ENCODE measurements at places on chromosomes 11 and 22.

- DNase-seq: no peak
These were observed 249.1 kb upstream of the TBCEL start for GRCh38 chr11:120774591-120775386.

DNA sequence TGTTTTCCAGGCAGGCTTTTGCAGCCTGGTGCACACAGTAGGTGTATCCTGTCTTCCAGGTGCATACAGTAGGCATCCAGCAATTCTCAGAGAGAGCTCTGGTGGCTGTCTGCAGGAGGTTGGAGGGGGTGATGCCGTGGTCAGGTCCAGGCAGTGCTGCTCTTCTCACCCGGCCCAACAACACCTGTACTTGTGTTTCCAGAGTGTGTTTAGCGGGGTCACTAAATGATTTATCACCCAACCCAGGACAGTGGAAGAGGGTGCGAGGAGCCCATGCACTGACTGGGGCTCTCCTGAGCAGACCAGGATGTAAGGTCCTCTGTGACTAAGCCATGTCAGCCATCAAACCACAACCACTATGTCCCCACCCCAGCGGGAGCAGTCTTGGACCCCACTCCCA, 18.6 kb upstream of the FGF3 start:
- DNase-seq: no peak

DNA sequence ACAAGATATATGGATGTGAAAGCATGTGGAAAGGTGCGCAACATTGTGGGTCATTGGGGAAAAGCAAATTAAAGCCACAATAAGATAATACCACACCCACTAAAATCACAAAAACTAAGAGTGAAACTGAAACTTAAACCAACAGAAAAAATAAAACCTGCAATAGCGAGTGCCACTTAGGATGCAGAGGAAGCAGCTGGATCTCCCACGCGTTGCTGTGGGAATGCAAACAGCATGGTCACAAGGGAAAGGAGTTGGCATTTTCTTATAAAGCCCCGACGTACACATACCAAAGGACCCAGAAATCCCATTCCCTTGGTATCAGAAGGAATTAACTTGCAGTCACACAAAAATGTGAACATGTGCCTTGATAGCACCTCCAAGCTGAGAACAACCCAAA, 712.0 kb downstream of the TBC1D22A start:
- DNase-seq: no peak

DNA sequence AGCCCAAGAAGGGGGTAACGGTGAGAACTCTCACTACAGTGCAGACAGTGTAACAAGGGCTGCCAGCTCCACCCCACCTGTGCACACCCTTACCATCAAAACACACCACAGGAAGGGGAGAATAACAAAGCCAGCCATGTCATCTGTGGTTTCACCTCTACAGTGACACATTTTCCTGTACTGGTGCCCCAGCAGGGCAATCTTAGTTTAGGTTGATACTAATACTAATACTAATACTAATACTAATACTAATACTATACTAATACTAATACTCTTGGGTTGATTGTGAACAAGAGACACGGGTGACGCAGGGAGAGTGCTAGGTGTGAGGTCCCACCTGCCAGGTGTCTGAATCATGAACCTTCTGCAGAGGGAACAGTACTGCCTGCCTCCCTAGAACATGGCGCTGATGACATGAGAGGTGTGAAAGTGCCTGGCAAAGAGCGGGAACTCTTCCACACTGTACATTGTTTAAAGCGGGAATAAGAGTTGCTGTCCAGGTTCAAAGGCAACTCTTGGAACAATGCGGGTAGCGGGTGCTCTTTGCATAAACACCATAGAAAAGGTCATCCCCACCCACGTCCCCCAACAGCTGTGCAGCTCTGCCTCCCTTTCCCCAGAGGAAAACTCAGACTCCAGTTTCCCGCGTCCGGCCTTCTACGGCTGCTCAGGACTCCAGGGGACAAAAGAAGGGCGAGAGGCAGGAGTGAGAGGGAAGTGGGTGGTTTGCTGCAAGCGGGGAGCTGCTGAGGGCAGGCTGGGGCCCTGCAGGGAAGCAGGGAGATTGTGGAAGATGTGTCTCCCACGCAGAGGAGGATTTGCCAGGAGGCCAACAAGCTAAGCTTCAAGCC, 25.0 kb upstream of the TMPRSS4 start:
- peak; percentile 47 for DNase-seq

- no peak for DNase-seq
These were observed 44.9 kb downstream of the ADM start for GRCh38 chr11:10349806-10350205.

- no peak for DNase-seq
These were observed 16.8 kb upstream of the ADSL start for GRCh38 chr22:40329466-40329865.

DNA sequence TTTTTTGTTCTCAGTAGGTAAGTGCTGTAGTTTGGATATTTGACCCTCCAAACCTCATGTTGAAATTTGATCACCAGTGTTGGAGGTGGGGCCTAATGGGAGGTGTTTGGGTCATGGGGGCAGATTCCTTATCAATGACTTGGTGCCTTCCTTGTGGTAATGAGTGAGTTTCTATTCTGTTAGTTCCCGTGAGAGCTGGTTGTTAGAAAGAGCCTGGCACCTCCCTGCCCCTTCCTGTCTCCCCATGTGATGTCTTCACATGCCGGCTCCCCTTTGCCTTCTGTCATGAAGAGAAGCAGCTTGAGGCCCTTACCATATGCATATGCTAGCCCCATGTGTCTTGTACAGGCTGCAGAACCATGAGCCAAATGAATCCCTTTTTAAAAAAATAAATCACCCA, 138.3 kb downstream of the TMEM135 start:
- DNase-seq: no peak

- DNase-seq: no peak
These were observed 105.7 kb upstream of the LUZP2 start for GRCh38 chr11:24391167-24391566.

GRCh38 chr22:27238935-27239510, 562.5 kb downstream of the MN1 start:
- no peak for DNase-seq

DNA sequence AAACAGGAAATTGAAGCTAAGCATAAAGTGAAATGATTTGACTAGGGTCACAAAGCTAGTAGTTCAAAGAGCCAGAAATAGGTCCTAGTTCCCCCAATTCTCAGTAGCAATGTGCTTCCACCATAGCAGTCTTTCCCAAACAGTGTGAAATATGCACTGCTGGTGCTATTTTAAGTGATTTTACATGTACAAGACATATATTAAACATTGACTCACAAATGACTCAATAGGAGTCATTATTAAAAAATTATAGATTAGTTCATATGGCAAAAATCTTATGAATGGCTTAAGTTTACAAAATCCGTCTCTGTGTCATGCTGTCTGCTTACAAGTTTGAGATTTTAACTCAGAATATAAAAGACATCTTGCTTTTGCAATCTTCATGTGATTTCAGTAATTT, 21.4 kb downstream of the KIF18A start:
- DNase-seq: no peak

- no peak for DNase-seq
These were observed 24.0 kb upstream of the ATXN10 start for GRCh38 chr22:45647532-45648225.

- DNase-seq: no peak
These were observed 64.5 kb downstream of the BARX2 start for GRCh38 chr11:129440028-129440713.

- no peak for DNase-seq
These were observed 11.3 kb downstream of the POLDIP3 start for GRCh38 chr22:42603427-42603826.

DNA sequence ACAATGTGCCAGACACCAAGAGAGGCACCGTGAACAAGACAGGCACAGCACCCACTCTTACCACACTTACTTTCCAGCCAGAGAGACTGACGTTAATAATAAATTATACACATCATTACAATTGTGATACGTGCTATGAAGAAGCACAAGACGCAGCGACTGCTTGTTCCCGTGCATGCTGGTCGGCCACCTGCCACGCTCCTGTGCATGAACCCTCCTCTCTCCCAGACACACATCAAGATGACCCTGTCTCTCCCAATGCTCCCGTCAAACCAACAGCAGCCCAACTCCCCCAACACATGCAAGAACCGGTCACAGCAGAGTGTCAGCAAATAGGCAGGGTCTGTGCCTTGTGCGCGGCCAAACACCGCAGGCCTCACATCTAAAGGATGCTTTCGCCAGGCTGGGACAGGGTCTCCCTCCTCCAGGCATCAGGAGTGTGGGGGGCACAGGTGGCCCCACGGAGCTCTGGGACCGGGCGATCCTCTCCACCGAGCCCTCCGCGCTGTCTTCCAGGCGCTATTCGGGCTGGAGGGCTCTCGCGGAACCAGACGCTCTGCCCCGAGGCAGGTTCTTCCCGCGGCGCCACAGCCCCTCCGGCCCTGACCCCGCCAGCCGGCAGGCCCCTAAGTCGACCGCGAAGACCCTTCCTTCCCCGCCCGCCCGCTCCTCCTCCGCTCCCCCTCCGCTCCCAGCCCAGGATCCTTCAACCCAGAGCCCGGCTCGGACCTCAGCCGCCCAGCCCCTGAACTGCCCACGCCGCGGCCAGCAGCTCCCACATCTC, 533 bp downstream of the SERGEF start:
- DNase-seq: peak; percentile 32

DNA sequence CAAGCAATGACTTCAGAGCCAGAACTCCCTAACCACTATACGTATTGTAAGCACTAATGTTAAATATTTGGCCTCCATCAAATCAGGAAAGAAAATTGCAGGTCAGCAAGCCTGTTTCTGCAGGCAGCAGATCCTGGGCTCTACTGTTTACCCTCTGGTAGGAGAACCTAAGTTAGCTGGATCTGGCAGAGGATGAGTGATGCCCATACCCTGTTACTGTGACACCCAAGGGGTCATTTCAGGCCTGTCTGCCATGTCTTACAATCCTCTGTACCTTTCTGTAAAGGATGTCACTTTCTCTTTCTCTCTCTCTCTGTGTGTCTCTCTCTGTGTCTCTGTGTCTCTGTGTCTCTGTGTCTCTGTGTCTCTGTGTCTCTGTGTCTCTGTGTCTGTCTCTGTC, 106.9 kb downstream of the CSNK2A3 start:
- DNase-seq: no peak

DNA sequence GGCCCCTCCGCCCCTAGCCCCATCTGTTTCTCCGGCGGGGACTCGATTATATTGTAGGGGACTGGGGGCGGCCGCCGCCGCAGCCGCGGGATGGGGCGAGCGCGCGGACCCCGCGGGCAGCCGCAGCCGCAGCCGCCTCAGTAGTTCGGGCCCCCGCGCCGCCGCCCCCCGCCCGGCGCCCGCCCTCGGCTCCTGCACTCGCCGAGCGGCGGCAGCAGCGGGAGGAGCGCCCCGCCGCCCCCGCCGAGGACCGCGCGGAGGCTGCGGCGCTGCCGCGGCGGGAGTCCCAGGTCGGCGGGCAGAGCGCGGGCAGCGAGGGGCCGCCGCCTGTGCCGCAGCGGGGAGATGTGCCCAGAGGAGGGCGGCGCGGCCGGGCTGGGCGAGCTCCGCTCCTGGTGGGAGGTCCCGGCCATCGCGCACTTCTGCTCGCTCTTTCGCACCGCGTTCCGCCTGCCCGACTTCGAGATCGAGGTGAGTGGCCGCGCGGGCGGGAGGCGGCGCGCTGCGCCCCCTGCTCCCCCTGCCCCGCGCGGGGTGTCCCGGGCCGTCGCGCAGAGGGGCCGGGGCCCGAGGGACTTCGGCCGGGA, at the start of gene CECR2:
TSS of gene CECR2 (plus strand) at position 22 of the 587 bp plus-strand sequence. CDS start at position 346, 324 bp downstream.
- peak; percentile 36 for DNase-seq

GRCh38 chr11:97786961-97787360, 1233.8 kb upstream of the CNTN5 start:
- DNase-seq: no peak

GRCh38 chr22:39144101-39144767, 8.2 kb downstream of the CBX7 start:
- peak; percentile 60 for DNase-seq

DNA sequence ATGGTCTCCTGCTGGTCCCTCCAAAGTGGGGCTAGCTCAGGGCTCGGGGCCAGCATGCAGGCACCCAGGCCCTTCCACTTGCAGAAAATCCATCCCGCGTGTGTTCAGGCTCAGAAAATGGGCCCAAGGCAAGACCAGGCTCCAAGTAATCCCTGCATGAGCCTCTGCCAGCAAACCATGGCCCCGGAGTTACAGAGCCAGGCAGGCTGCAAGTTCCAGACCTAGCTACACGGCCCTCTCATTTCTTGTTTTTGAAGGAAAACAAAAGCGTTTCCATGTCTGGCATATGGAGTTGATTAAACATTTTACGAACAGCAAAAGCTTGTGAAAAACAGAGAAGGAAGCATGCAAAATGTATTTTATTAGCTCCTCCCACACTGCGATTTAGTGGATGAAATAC, 29.7 kb downstream of the KIAA0930 start:
- no peak for DNase-seq

- DNase-seq: no peak
These were observed 9.0 kb downstream of the MAPK8IP2 start for GRCh38 chr22:50609599-50609998.

DNA sequence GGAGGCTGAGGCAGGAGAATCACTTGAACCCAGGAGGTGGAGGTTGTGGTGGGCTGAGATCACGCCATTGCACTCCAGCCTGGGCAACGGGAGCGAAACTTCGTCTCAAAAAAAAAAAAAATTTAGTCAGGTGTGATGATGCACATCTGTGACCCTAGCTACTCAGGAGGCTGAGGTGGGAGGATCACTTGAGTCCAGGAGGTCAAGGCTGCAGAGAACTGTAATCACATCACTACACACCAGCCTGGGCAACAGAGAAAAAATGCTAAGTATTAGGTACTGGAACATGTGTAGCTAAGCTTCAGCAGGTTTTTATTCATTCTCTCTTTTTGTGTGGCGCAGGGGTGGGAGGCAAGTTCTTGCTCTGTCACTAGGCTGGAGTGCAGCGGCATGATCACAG, 64.2 kb upstream of the SLN start:
- DNase-seq: no peak
